ENCODE measurements at places on chromosomes 3 and 15. TPM values are rescaled to one million over a fixed set of nuclear protein-coding genes. Genes with fewer than 3 reads are reported as not detected.
A peak's percentile ranks its signal among the peaks of the same experiment; 100 is the strongest.

The TM6SF1 gene
- total RNA-seq, result 2.1 TPM

DNA sequence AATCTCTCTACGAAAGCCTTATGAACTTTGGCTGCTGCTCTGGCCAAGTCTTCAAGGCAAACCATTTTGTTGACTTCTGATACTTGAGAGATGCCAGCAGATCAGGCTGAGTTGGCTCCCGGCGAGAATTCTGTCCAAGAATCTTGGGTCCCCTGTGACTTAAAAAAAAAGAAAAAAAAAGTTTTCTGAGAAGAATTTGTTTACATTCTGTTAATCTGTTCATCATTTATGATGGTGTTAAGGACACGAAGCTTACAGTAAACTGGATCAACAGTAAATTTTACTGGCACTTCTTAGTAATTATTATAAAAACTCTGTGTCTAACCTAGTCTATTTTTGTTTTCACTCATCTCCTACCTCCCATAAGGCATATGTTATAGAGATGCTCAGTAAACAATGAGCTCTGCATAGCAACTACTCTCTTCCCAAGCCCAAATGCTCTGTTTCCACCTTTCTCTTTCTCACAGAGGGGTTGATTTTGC, 320.9 kb upstream of the RASGRP1 start:
- DNase-seq, result no peak

- DNase-seq, result no peak
Measured at GRCh38 chr3:43647331-43648166, 25.7 kb upstream of the ANO10 start.

- no peak for DNase-seq
Measured at GRCh38 chr3:119862616-119863015, 80.7 kb downstream of the NR1I2 start.

GRCh38 chr3:12708584-12709192, 44.8 kb upstream of the RAF1 start:
- peak; percentile 94 for DNase-seq

DNA sequence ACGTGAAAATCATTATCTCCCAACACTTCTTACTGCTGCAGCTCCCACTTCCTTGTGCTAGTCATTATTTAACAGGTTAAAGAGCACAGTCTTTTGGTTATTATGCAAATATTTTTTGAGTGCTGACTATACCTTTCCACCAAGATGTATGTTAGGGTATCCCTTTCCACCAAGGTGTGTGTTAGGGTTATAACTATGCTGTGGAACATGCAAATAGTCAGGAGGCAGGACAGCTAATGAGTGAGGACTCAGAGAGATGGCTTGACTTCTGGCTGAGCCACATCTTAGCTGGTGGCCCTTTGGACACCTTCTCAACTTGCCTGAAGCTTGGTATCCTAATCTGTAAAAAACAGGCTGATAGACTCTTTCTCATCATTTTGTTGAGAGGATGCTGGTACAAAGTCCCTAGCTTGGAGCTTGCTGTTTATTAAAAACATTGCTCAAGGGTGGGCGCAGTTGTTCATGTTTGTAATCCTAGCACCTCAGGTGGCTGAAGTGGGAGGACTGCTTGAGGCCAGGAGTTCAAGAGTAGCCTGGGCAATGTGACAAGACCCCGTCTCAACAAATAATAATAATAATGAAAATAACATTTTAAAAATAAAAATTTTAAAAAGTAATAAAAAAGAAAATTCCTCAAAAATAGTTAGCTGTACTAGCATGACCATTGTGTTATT, 160.5 kb upstream of the ADAMTS9 start:
- no peak for DNase-seq
